CD8-positive, alpha-beta memory T cell (primary cell): ENCODE measurements at places on chromosomes 2 and 18. TPM values are rescaled to one million over a fixed set of nuclear protein-coding genes. Genes with fewer than 3 reads are reported as not detected.

DNA sequence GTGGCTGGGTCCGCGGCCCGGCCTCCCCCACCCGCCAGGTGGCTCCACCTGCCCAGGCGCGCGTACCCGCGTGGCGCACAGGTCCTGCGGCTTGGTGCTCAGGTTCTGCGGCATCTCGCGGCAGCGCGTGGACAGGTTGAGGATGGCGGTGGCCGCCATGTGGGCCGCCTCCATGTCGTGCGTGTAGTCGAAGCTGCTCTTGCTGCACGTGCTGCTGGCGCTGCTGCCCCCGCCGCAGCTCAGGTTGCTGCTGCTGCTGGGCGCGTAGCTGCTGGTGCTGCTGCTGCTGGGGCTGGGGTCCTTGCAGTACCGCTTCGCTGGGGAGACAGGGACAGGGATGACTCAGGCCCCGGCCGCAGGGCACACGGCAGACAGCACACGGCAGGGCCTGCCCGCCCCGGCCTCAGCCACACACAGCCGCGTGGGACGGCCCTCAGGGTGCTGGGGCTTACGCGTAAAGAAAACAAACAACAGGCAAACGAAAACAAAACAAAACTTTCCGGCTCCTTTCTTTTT lies 147.7 kb upstream of the PXDN start:
- no peak overlapping the region for H3K4me3 ChIP-seq
- no peak for DNase-seq
- no peak overlapping the region for H3K27ac ChIP-seq
- no peaks in the 10 kb centered on the region for H3K27me3 ChIP-seq
- no peaks in the 10 kb centered on the region for H3K36me3 ChIP-seq

DNA sequence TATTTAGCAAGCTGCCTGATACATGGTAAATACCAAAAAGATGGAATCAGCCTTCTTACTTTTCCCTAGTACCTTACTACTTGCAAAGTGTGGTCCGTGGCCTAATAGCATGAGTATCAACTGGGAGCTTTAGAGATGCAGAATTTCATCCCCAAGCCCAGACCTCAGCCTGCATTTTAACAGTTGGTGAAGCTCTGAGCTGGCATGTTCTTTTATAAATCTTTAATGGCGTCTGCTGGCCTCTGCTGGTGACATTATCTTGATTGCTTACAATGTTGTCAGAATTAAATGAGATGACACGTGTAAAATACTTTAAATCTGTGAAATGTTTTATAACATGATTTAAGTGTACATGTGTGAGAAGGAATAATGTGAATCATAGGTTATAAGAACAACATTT lies 115.1 kb upstream of the NOSTRIN start:
- H3K27ac ChIP-seq: no peak overlapping the region
- no peaks in the 10 kb centered on the region for H3K36me3 ChIP-seq
- DNase-seq: no peak
- H3K4me3 ChIP-seq: no peak overlapping the region
- H3K27me3 ChIP-seq: no peaks in the 10 kb centered on the region
- H3K4me1 ChIP-seq: no peaks in the 10 kb centered on the region

DNA sequence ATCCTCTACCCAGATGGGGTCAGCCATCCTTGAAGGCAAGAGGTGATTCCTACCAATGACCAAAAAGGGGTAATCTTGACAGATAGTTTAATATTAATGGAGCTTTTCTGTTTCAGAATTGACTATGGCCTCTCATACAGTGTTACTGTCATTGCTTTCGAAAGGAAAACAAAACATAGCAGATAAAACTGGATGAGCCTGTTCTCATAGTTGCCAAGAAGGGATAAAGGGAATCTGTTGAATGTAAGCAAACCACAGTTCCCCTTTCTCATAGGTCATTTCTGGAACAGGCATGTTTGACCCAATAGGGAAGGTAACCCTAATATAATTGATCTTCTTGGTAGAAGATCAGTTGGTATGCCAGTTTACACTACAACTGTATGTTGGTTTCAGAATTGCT lies 1.6 kb downstream of the RAB27B start:
- H3K27ac ChIP-seq: no peak overlapping the region
- no peak overlapping the region for H3K4me3 ChIP-seq

- no peak overlapping the region for H3K27ac ChIP-seq
- H3K27me3 ChIP-seq: no peaks in the 10 kb centered on the region
- DNase-seq: no peak
- H3K4me1 ChIP-seq: peaks cover 10% of the 10 kb centered on the region
These were observed 38.1 kb downstream of the LDLRAD4 start for GRCh38 chr18:13256444-13257305.

- H3K36me3 ChIP-seq: no peaks in the 10 kb centered on the region
- H3K4me1 ChIP-seq: peaks cover 8% of the 10 kb centered on the region
- no peak for DNase-seq
- H3K27ac ChIP-seq: no peak overlapping the region
These were observed 10.1 kb upstream of the LCLAT1 start for GRCh38 chr2:30436859-30437435.

DNA sequence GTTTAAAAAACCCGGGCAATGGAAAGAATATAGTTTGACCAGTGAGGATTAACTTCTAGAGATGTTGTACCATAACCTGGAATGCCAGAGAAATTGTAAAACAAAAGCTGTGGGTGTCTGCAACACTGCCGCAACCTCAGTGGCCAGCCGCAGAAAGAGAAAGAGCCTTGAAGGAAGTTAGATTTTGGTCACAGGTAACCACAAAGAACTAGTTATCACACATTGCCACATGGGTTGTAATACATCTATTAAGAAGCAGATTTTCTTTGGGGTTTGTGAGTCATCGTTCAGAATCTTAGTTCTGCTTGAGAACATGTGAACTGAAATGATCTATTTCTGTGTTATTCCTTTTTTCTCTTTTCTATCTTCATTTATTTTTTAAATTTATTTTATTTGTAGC lies 222.9 kb upstream of the AGAP1 start:
- no peaks in the 10 kb centered on the region for H3K27me3 ChIP-seq
- H3K36me3 ChIP-seq: no peaks in the 10 kb centered on the region
- no peak for DNase-seq
- no peak overlapping the region for H3K4me3 ChIP-seq
- H3K27ac ChIP-seq: no peak overlapping the region

- H3K4me1 ChIP-seq: no peaks in the 10 kb centered on the region
- no peaks in the 10 kb centered on the region for H3K36me3 ChIP-seq
- no peak overlapping the region for H3K4me3 ChIP-seq
- H3K27ac ChIP-seq: no peak overlapping the region
These were observed 252.5 kb downstream of the ETAA1 start for GRCh38 chr2:67649331-67650261.

DNA sequence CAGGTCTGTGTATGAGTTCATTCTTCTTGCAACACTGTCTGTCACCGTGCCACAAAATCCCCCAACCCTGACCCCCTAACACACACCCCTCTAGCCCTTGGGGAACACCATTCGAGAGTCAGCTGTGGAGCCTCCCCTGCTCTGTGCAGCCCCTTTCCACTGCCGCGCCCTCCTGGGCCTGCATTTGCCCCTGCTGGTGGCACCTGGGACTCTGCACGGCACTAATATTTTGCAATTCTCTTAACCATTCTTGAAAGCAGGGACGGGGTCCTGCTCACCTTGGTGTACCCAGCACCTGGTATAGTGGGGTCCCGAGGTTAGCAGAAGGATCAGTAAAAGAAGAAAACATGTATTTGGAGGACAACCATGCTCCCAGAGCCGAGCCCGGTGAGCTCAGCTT lies 124.0 kb downstream of the HDAC4 start:
- peaks cover 38% of the 10 kb centered on the region for H3K4me1 ChIP-seq
- DNase-seq: no peak
- no peak overlapping the region for H3K4me3 ChIP-seq
- H3K27me3 ChIP-seq: no peaks in the 10 kb centered on the region
- H3K36me3 ChIP-seq: no peaks in the 10 kb centered on the region
- peak overlapping the region; percentile 7 for H3K27ac ChIP-seq

DNA sequence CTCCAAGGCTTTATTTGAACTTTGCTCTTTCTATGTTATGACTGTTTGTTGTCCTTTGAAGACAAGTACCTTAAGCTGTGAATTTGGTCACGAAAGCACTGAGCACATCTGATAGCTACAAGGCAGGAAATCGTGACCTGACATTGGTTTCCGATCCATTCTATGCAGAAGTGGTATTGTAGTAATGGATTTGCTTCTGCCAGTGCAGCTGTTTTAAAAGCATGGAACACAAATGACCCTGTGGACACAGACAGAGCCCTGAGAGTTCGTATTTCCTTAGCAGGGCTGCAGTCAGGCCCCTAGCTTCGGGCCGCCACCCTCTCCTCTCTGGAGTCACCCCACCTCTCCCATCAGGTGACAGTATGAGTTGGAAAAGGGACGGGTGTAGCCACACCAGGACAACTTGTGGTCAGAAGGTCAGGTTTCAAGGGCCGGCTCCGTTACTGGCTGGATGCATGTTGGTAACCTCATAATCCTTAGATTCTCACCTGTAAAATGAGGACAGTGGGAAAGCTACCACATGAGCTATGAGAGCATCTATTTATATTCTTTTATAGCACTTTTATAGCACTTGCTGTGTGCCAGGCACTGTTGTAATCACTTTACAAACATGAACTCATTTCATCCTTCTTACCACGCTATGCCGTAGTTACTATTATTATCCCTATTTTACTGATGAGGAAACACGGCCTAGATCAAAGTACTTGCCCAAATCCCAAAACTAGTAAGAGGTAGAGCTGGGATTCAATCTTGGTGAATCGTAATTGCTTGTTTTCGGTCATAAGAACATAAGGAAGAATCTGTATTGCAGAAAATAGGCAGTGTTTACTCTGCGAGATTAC lies 70.2 kb downstream of the SPATS2L start:
- no peak for DNase-seq
- H3K36me3 ChIP-seq: no peaks in the 10 kb centered on the region
- H3K4me3 ChIP-seq: no peak overlapping the region
- H3K27ac ChIP-seq: no peak overlapping the region
- peaks cover 49% of the 10 kb centered on the region for H3K4me1 ChIP-seq

GRCh38 chr2:113198790-113199612 lies 25.2 kb downstream of the PSD4 start:
- H3K27me3 ChIP-seq: no peaks in the 10 kb centered on the region
- H3K27ac ChIP-seq: no peak overlapping the region

DNA sequence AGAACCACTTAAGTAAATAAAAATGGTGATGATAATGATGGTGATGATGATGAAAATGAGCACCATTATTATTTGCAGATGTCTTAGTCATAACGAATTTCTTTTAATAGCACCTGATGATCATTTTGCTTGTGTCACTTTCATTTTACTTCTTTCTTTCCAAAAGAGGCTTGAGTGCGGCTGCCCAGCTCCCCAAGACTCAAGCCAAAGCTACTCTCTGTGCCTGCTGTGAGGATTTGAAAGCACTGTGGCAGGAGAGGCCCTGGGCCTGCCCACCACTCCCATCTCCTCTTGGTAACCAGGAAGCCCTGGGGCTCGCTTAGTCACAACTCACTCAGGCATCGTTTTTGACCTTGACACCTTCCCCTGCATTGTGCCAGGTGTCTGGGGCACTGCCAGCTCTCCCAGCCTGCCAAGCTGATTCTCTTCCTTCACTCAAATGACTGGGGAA lies 41.2 kb downstream of the RPL37A start:
- H3K27ac ChIP-seq: no peak overlapping the region
- DNase-seq: no peak
- H3K4me1 ChIP-seq: no peaks in the 10 kb centered on the region
- H3K36me3 ChIP-seq: no peaks in the 10 kb centered on the region
- H3K27me3 ChIP-seq: no peaks in the 10 kb centered on the region

- no peak overlapping the region for H3K27ac ChIP-seq
- H3K4me3 ChIP-seq: no peak overlapping the region
- H3K36me3 ChIP-seq: no peaks in the 10 kb centered on the region
- no peaks in the 10 kb centered on the region for H3K27me3 ChIP-seq
- no peak for DNase-seq
- H3K4me1 ChIP-seq: peaks cover 23% of the 10 kb centered on the region
These were observed 84.6 kb downstream of the SMAD7 start for GRCh38 chr18:48866028-48866733.

GRCh38 chr2:119409506-119409905 lies 22.1 kb upstream of the TMEM37 start:
- no peaks in the 10 kb centered on the region for H3K27me3 ChIP-seq
- no peak overlapping the region for H3K4me3 ChIP-seq
- DNase-seq: no peak
- no peak overlapping the region for H3K27ac ChIP-seq
- no peaks in the 10 kb centered on the region for H3K36me3 ChIP-seq

RIT2 gene
- not detected for total RNA-seq

GRCh38 chr2:158205215-158205614 lies 103.5 kb downstream of the UPP2 start:
- no peaks in the 10 kb centered on the region for H3K36me3 ChIP-seq
- no peak for DNase-seq
- H3K4me1 ChIP-seq: no peaks in the 10 kb centered on the region
- H3K4me3 ChIP-seq: no peak overlapping the region
- no peaks in the 10 kb centered on the region for H3K27me3 ChIP-seq

FARSB gene
- total RNA-seq: 57.0 TPM

DNA sequence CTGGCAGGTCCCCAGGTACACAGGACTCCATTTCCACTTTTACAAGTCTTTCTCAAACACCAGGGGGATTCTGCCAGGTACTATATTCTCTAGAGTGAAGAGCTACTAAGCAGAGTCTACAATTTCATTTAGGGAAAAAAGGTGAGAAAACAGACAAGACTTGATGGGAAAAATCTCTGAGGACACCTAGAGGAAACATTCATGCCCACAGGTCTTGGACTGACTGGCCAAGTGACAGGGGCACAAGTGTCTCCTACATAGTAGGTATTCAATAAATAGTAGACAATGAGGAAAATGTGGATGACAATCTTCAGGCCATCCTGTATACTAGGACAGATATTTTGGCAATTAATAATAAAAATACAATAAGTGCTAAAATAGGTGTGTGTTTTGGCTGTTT lies 228.6 kb downstream of the CLIP4 start:
- no peaks in the 10 kb centered on the region for H3K27me3 ChIP-seq
- no peaks in the 10 kb centered on the region for H3K4me1 ChIP-seq
- no peak overlapping the region for H3K27ac ChIP-seq
- no peak overlapping the region for H3K4me3 ChIP-seq
- DNase-seq: no peak
- H3K36me3 ChIP-seq: no peaks in the 10 kb centered on the region

UGT1A3 gene
- not detected for total RNA-seq

GRCh38 chr2:108345951-108346350 lies 31.8 kb upstream of the SULT1C4 start:
- no peaks in the 10 kb centered on the region for H3K4me1 ChIP-seq
- H3K36me3 ChIP-seq: no peaks in the 10 kb centered on the region
- no peak overlapping the region for H3K4me3 ChIP-seq
- no peak overlapping the region for H3K27ac ChIP-seq
- no peak for DNase-seq
- H3K27me3 ChIP-seq: no peaks in the 10 kb centered on the region

GRCh38 chr2:232551250-232551638 lies 755 bp downstream of the EIF4E2 start:
- no peaks in the 10 kb centered on the region for H3K27me3 ChIP-seq
- H3K36me3 ChIP-seq: peaks cover 5% of the 10 kb centered on the region

RMDN2 gene
- 4.2 TPM for total RNA-seq

NEU2 gene
- total RNA-seq: not detected

DNA sequence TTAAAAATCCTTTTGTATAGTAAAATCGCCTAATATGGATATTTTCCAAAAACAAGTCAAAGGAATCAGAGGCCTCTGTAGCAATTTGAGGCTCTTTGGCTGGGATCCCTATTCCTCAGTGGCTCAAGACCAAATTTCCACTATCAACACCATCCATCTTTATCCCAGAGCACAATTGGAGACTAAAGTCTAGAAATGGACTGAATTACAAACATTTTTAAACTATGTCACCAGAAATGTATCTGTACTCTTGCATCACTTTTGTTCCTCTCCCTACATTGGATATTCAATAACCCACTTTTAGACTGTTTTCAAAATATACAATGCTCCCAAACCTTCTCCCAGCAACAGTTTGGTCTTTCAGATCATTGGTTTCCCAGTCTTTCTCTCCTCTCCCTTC lies 140.4 kb upstream of the KLHL29 start:
- H3K36me3 ChIP-seq: no peaks in the 10 kb centered on the region
- no peak for DNase-seq
- no peaks in the 10 kb centered on the region for H3K4me1 ChIP-seq
- H3K27me3 ChIP-seq: no peaks in the 10 kb centered on the region
- H3K4me3 ChIP-seq: no peak overlapping the region
